Kidney (tissue), 22 donors: ENCODE measurements at places on chromosomes 16 and 17.

DNA sequence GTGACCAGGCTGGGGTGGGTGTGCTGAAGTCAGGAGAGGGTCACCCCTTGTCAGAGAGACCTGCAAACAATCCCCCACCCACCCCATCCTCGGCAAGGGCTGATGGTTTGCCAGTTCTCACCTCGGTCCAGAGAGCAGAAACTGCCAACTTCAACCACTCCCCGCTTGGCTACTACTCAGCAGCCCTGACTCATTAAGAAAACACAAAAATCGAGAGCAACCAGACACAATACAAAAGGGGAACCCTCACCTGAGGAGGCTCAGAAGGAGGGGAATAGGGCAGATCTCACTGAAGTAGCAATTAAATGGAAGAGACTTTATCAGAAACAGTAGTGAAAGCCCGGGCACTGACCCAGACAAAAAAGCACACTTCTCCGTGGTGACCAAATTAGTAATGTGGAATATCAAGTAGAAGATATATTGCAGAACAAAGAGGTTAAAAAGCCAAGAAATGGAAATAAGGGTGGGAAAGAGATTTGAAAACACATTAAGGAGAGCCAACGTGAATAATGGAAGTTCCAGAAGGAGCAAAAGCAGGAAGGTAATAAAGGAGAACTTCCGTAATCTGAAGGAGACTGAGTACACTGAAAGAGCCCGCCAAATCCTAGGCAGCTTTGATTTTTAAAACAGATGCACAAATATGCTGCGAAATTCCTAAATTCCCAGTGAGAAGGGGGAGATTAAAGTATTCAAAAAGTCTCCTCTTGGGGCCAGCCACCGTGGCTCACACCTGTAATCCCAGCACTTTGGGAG, 23.6 kb downstream of the CENPV start:
- DNase-seq: no peak

GRCh38 chr17:68290955-68291835, at the start of the genes ARSG and SLC16A6:
Gene ARSG (plus strand): TSS chr17:68291495. CDS start chr17:68307494, 15,999 bp downstream.
Gene SLC16A6 (minus strand): TSS chr17:68291127. CDS start chr17:68278320, 12,807 bp downstream.
- peak; percentile 84 for DNase-seq

- DNase-seq: no peak
Measured at GRCh38 chr16:68499006-68499405, 40.1 kb upstream of the ZFP90 start.

GRCh38 chr17:38749223-38750043, 1.3 kb upstream of the PCGF2 start:
- peak; percentile 92 for DNase-seq

- no peak for DNase-seq
Measured at GRCh38 chr17:16304830-16305229, 48.4 kb downstream of the CENPV start.

DNA sequence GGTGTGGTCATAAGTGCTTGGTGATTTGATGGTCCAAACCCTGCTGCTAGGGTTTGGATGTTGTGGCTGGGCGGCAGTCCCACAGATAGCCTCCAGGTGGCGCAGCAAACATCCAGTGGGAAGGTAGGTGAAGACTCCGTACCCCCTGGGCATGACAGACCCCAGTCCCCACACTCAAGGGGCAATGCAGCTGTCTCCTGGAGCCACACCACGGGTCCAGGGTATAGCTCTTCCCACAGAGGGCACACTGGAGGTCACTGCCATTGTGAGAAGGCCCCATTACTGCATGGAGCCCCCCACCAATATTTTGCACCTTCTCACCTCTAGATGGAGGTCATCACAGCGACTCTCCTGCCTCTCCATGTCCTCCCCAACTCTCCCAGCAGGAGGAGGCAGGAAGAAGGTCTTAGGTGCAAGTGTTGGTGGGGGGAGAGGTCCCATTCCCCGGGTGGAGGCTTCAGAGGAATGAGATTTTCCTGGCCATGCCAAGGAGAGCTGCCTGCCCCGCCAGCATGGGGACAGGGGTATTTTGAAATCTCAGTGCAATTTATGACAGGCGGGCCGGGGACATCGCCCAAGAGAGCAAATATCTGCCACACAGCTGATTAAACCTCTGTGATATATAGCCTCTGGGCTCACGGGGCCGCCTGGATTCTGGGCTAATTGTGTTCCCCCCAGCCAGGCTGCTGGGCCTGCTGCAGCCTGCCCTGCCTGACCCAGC, 17.1 kb upstream of the C17orf113 start:
- peak; percentile 79 for DNase-seq

GRCh38 chr17:35057332-35057915, 6.1 kb downstream of the RFFL start:
- no peak for DNase-seq

GRCh38 chr16:82580298-82580890, 46.4 kb upstream of the CDH13 start:
- no peak for DNase-seq
